ENCODE measurements at places on chromosomes 3 and 15.
A peak's percentile ranks its signal among the peaks of the same experiment; 100 is the strongest.

DNA sequence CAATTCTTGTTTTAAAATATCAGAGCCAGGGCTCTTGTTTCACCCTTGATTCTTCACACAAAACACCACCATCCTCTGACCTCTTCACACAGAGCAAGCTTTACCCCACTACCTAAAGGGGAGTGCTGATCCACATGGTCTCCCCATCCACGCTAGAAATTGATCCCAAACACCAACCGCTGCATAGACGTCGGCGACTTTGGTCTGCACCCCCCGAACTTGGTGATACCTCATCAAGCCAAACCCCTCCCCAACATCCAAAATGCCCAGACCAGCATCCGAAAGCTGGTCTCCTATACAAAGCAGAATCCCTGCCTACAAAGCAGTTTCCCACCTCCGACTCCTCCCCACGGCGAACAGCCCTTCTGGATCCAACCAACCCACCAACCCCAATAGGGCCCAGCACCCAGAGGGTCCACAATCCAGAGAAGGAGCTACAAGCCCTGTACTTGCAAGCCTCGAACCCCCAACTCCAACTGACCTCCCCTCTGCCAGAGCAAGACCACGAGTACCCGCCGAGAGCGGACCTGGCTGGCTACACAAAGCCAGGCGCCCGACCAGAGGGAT, 25.8 kb upstream of the MTHFS start:
- peak; percentile 53 for DNase-seq

GRCh38 chr3:40465111-40465407, 7.9 kb downstream of the RPL14 start:
- DNase-seq: no peak

GRCh38 chr3:174441588-174442301, 417.4 kb upstream of the NAALADL2 start:
- peak; percentile 38 for DNase-seq

GRCh38 chr15:81751256-81751655, 294.6 kb downstream of the MEX3B start:
- no peak for DNase-seq

DNA sequence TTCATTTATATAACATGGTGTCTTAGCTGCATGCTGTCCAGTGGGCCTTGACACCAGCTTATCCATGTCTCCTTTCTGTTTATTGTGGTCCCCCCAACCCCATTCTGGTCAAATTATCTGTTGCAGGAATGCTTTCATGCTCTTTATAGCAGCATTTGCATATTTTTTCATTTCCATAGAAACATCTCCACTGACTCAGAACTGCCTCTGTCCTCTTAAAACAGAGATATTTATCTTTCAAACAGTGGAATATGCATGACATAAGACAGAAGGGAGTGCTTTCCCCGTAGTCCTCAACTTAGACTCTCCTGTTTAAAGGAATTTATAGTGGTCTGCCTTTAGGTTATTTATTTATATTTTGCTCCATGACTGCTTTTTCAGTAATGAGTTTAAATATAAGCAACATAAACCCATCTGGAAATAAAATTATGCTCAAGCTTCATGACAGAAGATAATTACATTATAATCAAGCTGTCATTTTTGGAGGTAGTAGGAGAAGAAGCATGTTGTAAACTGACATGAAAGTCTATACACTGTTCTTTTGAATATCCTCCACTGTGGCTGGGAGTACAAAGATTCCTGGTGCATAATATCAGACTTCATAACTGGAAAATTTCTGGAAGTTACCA, 179.5 kb upstream of the CD96 start:
- DNase-seq: no peak

- DNase-seq: no peak
Measured at GRCh38 chr15:88400591-88401250, 66.5 kb downstream of the MRPL46 start.

DNA sequence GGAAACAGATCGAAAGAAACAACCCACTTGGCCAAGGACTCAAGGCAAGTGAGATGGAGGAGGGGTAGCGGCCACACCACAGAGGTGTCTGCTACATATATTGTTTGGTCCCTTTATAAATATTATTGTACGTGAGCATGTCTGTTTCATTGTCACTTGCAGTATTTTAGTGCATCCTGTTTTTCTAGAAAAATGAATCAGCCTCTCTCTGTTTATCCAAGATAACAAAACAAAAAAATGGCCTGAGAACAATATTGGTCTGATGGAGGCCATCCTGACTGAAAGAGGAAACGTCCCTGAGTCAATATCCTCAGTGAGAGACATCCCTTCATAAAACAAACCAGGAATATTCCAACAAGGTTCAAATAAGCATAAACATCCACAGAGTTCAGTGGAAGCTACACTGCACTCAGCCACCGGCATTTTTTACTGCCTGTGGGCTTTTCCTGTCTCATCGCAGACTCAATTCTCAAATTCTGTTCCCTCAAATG, 42.0 kb downstream of the WWTR1 start:
- no peak for DNase-seq

- peak; percentile 10 for DNase-seq
Measured at GRCh38 chr3:148036331-148036876, 627.2 kb downstream of the ZIC1 start.

Measured in Kasumi-1 (cell line).